ENCODE measurements at places on chromosomes 13 and 19.

- DNase-seq: no peak
These were observed 81.8 kb upstream of the RUBCNL start for GRCh38 chr13:46468570-46469463.

DNA sequence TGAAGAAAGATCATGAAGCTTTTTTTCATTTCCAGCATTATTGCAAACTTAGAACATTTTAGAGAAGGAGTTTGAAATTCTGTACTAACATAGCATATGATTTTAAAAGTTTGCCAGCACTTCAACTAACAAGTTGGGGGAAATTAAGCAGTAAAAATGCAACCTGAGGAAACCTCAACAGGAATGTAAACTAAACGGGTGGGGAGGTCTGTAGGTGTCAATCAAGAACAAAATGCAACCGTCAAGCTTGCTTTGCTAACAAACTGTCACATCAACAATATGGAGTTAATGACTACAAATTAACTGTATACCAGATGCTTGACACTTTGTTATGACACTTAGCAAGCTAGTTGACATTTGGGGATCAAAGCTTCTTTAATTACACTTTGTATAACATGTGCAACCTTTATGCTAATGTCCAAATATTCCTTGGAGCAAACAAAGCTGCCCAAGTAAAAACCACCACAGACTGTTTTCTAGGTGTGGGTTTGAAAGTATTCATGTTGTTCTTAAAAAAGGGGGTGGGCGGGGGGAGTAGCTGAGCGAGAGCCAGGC, 52.1 kb downstream of the DACH1 start:
- DNase-seq: no peak

DNA sequence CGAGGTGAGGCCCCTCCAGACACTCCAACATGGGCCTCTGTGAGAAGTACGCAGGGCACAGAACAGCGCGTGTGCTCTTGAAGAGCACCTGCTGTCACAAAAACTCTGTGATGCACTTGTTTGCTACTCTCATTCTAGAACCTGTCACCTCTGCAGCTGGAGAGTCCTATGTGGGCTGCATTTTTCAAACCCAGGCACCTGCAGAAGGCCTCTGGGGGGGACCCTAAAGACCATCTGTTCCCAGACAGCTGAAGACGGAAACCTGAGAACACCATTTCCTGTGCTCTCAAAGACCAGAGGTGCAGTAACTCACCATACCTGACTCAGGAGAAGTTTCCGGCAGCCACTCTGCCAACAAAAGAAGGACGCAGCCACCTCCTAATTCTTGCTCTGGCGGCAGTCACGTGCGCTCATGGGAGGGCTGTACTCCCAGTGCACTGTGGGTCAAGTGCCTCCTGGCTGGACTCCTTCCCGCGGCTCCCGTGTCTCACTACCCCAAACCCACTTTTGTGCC, 28.1 kb downstream of the RANBP3 start:
- no peak for DNase-seq

DNA sequence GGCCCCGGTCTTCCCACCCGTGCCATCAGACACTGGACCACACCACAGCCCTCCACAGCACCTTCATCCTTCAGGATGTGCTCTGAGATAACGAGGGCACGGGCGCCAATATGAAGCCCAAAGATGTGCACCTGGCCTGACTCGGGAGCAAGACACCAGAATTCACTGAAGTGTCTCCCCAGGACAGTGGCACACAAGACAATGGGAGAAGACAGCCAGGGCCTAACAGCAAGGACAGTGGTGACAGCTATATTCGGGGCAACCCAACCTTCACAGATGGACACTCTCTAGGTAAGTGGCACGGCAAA, 7.2 kb downstream of the DDX39A start:
- no peak for DNase-seq

DNA sequence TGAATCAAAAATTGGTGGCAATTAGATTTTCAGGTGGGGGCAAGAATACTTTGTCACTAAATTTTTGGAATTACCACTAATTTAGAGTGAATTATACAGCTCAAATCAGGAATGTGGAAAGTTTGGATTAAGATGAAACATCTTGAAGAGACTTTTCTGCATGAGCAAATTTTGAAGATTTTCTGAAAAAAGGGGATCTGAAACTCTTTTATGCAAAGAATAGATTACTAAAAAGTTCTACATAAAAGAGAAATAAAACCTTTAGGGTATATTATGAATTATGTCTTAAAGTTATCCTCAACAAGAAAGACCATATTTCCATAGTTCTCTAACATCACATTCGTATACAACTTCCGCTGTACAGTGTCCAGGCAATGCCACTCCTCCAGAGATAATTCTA, 36.7 kb downstream of the ZNF93 start:
- no peak for DNase-seq

DNA sequence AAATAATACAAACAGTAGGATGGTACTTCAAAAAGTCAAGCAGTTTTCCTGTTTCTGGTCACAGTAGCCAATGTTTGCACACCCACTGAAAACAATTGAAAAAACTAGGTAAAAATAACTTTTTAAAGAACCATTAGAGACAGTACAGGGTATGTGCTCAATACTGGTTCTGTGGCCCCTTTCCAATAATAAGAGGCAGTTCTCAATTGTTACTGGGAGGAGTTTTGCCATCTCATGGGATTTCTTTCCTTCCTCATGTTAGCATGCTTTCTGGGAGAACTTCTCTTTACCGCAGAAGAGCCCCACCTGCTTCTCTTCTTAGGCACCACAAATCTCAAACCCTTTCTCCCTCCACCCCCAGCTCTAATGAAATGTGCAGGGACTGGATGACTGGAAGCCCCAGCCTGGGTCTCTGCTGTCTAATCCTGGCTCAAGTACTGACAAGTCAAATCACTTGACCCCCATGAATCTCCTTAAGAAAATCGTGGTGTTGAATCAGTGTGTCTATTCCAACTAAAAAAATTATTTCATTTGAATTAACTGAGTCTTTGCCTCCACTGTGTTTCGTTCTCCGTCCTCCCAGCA, 14.6 kb downstream of the METTL21C start:
- no peak for DNase-seq

- no peak for DNase-seq
These were observed 679.3 kb upstream of the GPC6 start for GRCh38 chr13:92547266-92547665.

GRCh38 chr19:4130744-4131438, 7.0 kb upstream of the MAP2K2 start:
- DNase-seq: no peak

GRCh38 chr13:58680115-58680514, 1048.6 kb downstream of the PCDH17 start:
- no peak for DNase-seq

DNA sequence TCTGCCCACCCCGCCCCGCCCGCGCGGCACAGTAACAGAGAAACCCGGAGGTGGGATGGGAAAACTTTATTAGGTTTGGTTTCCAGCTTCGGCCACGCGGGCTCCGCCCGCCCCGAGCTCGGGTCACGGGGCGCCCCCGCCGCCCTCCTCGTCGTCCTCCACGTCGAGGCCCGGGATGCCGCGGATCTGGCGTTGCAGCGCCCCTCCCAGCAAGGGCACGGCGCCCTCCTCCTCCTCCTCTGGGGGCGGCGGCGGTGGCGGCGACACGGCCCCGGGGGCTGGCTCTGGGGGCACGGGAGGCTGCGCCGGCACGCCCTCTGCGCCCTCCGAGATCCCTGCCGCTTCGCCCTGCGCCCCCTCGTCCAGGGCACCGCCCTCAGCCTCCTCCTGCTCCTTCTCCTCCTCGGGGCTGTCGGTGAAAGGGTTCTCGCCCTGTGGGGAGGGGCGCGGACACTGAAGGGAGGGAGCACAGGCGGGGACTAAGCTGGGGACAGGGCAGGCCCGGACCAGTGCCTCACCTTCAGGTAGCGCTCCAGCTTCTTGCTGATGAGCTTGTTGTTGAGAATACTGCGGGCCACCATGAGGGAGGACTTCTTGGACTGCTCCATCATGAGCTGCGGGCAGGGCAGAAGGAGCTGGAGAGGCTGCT, 536 bp upstream of the AKAP8 start:
- DNase-seq: no peak

GRCh38 chr19:7870571-7871436, 3.4 kb downstream of the PRR36 start:
- DNase-seq: no peak

DNA sequence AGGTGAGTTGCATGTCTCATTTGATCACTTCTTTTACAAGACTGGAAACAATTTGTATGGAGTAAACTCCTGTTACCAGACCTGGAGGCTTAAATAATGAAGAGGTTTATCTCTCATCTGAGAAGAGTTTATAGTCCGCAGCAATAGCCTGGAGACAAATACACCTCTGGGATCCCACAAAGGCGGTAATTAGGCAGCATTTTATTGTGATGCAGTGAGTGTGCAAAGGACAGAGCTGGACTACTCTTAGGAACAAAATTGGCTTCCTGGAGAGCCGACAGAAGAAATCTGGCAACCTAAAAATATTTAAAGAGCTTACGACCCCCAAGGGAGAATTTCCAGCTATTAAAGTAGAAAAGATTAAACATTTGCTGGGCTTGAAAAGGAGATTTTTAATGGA, 11.8 kb upstream of the KATNAL1 start:
- no peak for DNase-seq

- no peak for DNase-seq
These were observed 65.9 kb upstream of the KLF12 start for GRCh38 chr13:74200081-74200480.

GRCh38 chr13:21079761-21080592, 18.6 kb upstream of the LATS2 start:
- DNase-seq: no peak

DNA sequence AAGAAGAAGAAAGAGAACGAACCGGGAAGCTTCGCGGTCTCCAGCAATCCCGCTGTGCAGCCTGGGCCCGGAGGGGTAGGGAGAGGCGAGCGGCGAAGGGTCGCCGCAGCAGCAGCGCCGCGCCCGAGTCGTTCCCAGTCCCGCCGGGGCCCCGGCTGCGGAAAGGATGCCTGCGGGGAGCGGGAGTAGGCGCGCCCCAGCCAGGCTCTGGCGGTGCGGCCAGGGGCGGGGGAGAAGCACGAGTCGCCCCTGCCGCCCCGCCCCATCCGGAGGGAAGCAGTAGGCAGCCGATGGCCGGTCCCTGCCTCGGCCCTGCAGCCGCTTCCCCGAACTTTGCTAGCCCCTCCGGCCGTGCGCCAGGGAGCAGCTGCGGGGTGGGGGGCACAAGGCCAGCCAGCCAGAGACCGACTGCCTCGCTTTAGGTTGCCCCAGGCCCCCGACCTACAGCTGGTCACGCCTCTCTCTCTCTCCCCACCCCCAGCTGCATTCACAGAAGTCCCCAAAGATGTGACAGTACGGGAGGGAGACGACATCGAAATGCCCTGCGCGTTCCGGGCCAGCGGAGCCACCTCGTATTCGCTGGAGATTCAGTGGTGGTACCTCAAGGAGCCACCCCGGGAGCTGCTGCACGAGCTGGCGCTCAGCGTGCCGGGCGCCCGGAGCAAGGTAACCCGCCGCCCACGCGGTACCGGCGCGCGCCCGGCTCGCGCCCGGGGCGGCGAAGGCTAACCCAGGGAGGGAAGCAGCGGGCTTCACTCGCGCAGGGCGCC, 1.1 kb downstream of the VSTM2B start:
- no peak for DNase-seq

DNA sequence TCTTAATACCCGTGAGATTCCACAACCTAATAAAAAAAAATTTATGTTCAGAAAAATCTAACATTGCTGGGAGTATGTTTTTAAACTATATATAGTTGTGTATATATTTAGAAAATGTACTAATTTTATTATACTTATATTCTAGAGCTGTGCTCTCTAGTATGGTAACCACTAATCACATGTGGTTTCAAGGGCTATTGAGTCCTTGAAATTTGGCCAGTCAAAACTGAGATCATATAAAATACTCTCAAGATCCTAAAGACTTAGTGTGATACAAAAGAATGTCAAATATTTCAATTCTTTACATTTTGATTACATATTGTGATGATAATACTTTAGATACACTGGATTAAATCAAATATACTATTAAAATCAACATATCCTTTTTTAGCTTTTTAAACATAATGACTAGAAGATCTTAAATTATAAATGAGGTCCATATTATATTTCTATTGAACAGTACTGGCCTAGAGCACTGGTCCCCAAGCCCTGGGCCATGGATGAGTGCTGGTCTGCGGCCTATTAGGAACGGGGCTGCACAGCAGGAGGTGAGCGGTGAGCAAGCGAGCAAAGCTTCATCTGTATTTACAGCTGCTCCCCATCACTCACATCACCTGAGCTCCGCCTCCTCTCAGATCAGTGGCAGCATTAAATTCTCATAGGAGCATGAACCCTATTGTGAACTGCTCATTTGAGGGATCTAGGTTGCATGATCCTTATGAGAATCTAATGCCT, 176.5 kb upstream of the NBEA start:
- DNase-seq: no peak

GRCh38 chr13:112859128-112859816, 109.7 kb upstream of the MCF2L start:
- no peak for DNase-seq

DNA sequence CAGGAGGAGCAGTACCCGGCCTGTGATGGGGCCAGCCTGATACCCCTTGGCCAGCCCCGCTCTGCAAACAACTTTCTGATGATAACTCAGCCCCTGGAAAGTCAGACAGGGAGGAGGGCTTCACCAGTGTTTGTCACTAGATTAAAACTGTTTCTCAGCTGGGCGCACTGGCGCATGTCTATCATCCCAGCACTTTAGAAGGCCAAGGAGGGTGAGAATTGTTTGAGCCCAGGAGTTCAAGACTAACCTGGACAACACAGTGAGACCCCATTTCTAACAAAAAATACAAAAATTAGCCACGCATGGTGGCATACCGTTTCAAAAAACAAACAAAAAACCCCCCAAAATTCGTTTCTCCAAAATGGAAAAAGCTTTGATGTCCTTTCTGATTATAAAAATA, 5.5 kb upstream of the CERS1 start:
- DNase-seq: no peak

DNA sequence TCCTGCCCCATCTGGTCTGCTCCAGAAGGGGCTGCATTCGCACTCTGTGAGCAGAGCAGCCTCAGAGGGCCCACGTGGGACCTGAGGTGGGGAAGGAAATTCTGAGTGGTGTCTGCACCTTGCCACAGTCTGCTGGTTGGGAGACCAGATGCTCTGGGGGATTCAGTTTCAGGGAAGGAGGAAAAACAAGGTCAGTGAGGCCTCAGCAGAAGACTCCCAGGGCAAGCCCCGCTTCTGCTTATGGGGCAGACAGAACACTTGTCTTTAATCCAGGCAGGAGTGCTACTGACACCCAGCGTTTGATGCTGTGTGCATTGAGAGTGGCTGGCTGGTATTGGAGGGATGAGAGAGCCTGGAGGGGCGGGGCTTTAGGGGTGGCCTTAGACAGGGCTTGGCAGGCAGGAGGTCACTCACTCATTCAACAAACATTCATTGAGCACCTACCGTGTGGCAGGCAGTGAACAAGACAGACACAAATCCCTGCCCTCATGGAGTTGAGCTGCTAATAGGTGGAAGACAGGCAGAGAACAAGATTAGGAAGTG, 4.9 kb upstream of the CLEC17A start:
- no peak for DNase-seq

GRCh38 chr19:38729653-38730469, 14.4 kb downstream of the CAPN12 start:
- peak; percentile 42 for DNase-seq

DNA sequence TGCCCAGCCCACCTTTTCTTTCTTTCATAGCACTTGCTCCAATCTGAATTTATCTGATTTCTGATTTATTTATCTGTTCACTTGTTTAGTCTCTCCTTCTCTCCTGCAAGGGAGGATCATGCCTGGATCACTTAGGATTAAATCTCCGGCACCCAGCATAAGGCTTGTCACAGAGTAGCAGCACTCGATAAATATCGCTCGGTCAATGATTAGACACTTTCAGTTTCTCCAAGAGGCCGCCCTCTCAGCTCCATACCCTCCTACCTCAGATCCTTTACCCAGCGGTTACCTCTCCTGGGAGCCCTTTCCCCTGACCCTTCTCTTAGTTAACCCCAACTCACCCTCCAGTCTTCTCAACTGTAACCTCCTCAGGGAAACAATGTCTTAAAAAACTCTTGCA, 1.4 kb downstream of the CLIP3 start:
- no peak for DNase-seq

Measured in activated CD8-positive, alpha-beta memory T cell treated with anti-CD3 and anti-CD28 coated beads for 1 hour (primary cell).